ENCODE measurements at places on chromosomes 7 and 10.

- DNase-seq, result no peak
These were observed 82.7 kb downstream of the REEP3 start for GRCh38 chr10:63603709-63604445.

GRCh38 chr10:26367771-26368170 lies 70.4 kb upstream of the APBB1IP start:
- no peak for DNase-seq

- no peak for DNase-seq
These were observed 224.3 kb downstream of the SFMBT2 start for GRCh38 chr10:7186387-7187018.

GRCh38 chr10:53903756-53904155 lies 897.3 kb downstream of the PCDH15 start:
- no peak for DNase-seq

Data from NCI-H82 (cell line).